ENCODE measurements at places on chromosomes 12 and 14.

DNA sequence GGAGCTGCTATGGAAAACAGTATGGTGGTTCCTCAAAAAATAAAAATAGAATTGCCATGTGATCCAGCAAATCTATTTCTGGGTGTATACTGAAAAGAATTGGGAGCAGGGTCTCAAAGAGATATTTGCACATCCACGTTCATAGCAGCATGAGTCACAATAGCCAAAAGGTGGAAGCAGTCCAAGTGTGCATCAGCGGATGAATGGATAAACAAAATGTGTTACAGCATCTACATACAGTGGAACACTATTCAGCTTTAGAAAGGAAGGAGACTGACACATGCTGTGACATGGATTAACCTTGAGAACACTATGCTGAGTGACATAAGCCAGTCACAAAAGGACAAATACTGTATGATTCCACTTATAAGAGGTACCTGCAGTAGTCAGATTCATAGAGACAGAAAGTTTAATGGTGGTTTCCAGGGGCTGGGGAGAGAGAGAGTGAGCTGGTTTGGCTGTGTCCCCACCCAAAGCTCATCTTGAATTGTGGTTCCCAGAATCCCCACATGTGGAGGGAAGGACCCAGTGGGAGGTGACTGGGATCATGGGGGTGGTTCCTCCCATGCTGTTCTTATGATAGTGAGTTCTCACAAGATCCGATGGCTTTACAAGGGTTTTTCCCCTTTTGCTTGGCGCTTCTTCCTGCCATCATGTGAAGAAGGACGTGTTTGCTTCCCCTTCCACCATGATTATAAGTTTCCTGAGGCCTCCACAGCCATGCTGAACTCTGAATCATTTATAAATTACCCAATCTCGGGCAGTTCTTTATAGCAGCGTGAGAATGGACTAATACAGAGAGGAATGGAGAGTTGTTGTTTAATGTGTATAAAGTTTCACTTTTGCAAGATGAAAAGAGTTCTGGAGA is 17.6 kb upstream of the TBC1D30 start:
- no peak for DNase-seq

- no peak for DNase-seq
Measured at GRCh38 chr12:27807063-27807703, 27.1 kb upstream of the MANSC4 start.

GRCh38 chr14:49966304-49966809 is 73.5 kb downstream of the ARF6 start:
- DNase-seq: no peak

GRCh38 chr12:52195065-52195730 is 3.4 kb upstream of the KRT80 start:
- DNase-seq: no peak

DNA sequence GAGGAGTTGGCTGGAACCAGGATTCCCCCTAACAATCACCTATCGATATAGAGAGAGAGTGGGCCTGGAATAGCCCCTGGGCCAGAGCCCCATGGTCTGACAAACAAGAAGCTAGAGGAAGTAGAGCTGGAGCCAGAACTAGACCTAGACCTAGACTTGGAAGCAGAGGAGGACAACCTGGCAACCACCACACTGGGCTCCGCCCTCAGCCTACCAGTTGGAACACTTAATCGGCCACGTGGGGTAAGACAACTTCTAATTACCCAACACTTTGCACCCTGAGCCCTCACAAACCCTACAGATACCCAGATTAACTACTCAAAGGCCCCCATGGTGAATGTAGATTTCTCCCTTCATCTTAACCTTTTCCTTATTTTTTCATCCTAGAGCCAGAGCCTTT is 4.6 kb upstream of the PA2G4 start:
- no peak for DNase-seq

GRCh38 chr12:116236976-116237375 is 40.5 kb downstream of the MED13L start:
- no peak for DNase-seq

DNA sequence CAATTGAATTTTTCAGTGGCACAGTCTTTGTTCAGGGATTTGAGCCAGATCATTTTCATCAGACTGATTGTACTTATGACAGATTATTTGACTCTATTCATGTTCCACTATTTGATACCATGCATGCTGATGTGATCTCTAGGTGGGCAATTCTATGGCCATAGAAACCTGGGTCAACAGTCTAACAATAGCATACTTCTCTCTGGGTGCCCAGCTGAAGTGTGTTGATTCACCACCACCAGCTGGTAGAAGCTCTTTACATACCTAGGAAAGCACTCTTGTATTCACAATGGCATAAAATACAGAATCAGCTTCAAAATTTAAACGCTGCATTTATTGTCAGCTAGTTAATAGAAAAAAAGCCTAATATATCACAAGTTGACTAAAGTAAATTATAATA is 90.2 kb upstream of the TMTC2 start:
- DNase-seq: no peak

DNA sequence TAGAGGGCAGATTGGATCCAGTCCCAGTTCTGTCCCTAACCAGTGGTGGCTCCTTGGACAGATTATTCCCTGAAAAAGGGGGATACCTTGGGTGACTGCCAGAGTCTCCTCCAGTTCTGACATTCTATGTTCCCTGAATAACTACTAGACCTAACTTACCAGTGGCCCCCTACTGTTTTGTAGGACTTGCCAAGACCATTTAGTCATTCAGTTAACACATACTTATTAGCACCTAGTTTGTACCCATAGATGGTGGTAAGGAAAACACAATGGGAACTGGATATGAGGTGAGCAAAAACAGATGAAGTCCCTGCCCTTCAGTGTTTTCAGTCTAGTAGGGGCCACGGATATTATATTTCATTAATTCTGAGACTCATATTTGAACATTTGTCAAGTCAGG is 3.5 kb downstream of the PRPF40B start:
- DNase-seq: no peak

- DNase-seq: no peak
Measured at GRCh38 chr14:36822685-36823084, 161.0 kb downstream of the PAX9 start.

GRCh38 chr12:52371716-52372115 is 4.4 kb upstream of the KRT85 start:
- DNase-seq: no peak

DNA sequence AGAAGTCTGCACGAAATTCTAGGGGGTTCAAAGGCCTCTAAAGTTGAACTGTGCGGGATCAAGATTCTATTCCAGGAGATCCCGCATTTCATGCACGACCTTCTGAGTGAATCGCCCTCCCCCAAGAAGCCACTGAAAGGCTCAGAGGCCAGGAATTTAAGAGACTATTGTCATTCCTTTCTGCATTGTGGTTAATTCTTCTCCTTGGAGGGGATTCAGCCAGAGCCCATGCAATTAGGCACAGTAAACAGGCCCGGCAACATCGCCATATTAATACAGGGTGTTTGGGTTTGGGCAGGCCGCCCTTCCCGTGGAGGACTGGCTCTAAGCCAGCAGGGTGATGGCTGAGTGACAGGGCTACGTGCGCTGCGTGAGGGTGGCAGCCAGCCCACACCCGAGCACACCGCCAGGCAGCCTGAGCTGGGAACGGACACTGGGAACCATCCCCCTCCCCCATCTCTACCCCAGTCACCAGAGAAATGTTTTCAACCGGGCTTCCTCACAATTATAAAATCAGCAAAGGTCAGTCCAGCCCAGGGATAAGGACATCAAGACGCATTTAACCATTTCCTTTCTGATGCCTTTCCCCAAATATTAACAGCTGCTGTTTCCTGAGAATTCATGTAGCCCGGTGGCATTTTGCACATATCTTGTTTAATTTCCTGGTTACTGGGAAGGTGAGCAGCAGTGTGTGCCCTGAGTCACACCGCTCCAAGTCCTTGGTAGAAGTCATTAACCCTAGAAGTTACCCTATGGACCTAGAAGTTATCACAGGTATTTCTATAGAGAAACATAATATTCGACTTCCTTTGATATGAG is 12.5 kb downstream of the EGLN3 start:
- DNase-seq: no peak

DNA sequence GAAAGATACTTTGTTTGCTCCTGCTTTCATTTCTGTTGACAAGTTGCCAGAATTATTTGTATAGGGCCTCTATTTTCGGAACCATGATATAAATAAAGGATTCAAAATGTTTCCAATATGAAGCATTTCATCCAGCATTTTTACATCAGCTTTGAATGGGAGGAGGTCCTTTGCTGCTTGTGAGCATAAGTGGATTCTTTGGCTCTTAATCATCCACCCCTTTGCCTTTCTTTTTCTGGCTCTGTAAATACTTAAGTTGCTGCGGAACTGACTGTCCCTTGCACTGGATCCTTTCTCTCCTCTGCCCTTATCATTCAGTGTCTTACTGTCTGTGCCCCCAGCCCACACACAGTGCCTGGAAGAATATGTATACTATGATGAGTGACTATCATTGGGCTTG is 357.3 kb upstream of the RGS6 start:
- no peak for DNase-seq

DNA sequence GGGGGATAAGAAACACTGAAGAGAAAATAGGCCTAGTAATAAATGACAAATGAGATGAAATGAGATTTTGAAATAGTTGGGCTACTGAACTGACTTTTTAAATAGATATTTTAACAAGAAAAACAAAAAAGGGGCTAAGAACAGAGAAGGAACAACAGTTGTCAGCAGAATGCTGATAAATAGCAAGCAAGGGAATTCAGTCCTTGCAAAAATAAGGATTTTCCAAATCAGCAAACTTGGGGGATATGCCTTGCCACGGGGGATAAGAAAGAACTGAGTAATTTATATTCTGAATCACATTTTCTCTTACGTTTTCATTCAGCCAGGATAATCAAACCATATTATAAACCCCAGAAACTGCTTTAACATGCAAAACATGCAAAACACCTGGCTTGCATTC is 12.9 kb upstream of the CCDC196 start:
- no peak for DNase-seq

- peak; percentile 41 for DNase-seq
Measured at GRCh38 chr12:116138781-116139180, 138.7 kb downstream of the MED13L start.

DNA sequence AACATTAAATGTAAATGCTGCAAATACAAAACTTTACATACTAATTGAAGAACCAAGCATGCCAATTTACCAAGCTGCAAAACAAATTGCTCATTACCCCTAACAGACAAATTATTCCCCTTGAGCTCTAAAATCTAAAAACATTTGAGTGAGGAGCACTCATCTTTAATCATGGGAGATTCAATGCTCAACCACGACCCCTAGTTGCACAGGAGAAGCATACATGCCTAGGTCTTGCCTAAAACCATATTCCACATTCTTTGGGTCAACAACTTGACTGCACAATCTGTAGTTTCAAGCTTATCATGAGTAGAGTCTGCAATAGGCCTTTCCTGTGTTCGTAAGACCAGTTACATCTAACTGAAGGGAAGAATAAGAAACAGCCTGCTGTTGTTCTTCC is 69.7 kb downstream of the MGAT4C start:
- DNase-seq: no peak

GRCh38 chr14:66539034-66539433 is 31.1 kb downstream of the GPHN start:
- no peak for DNase-seq

GRCh38 chr12:79921786-79922185 is 13.1 kb downstream of the PPP1R12A start:
- DNase-seq: no peak

DNA sequence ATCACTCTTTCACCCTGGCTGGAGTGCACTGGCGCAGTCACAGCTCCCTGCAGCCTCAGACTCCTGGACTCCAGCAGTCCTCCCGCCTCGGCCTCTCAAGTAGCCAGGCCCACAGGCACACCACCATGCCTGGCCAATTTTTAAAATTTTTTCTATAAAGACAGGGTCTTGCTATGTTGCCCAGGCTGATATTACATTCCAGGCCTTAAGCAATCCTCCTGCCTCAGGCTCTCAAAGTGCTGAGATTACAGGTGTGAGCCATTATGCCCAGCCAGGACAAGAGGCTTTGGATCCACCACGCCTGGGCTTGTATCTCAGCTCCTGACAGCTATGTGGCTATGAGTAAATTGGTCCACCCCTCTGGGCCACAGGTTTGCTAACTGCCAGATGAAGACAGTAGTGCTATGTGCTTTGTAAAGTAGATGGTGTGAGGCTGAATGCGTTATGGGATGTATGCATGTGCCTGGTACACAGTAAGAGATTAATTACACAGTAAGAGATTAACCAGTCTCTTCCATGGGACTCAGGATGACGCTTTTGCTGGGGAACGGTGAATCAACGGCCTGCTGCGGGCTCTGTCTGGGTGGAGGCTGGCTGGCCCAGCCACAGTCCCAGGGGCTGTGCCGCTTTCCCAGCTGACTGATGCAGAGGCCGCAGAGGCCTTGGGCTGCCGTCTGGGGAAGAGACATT is 53.3 kb upstream of the NCOR2 start:
- no peak for DNase-seq

DNA sequence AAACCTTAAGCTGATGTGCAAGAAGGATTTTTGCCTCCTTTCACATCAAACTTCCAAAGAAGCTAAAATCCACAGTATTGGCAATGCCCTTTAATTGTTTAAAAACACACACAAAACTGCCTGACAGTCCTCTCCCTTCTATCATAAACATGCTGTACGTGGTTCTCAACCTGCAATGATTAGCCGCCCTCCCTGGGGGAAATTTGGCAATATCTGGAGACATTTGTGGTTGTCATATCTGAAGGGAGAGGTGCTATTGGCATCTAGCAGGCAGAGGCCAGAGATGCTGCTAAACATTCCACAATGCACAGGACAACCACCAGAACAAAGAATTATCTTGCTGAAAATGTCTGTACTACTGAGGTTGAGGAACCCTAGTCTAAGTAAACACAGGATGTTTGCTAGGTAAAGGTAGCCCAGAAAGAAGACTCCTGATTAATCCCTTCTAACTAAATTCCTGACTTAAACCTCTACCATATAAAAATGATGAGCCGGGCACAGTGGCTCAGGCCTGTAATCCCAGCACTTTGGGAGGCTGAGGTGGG is 1.2 kb downstream of the ACOT6 start:
- DNase-seq: no peak

DNA sequence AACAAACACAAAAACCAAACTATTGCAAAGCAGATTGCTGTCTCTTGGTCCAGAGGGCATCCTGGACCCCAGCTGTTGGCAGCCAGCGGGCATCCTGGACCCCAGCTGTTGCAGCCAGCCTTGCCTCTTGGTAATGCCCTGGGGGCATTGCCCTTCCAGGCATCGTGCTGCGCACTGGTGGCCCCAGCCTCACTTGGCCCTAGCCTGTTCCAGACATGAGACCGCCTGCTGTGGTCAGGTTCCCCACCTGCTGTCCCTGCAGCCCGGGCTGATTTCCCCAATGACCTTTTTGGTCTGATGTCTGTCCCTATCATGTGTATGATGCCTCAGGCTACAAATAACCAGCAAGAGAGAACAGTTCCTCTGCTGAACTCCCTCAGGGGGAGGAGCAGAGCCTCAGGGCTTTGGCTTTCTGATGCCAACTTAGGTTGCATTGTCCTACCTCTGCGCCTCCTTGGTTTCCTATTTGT is 20.8 kb downstream of the MLXIP start:
- DNase-seq: no peak

GRCh38 chr14:90544566-90544965 is 147.7 kb downstream of the CALM1 start:
- no peak for DNase-seq

- no peak for DNase-seq
Measured at GRCh38 chr12:121831571-121832245, 27.0 kb downstream of the HPD start.
